ENCODE measurements at places on chromosomes 2 and 18.

DNA sequence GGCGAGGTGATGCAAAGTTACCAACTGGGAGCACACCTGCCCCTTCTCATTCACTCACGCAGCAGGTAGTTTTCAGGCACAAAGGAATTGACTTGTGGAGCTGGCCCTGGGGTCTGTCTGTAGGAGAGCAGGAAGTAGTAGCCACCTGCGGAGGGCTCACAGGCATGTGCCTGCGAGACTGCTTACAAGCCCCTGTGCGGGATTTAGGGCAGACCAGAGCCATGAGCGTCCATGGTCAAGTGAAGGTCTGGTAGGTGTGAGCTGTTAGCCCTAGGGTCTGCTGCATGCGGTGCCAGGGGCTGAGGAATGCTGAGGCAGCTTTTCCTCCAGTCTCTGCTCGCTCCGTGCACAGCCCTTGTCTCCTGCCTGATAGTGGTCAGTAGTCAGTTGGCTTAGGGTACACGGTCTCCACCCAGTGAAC lies 18.9 kb downstream of the INPP4A start:
- DNase-seq = no peak

- no peak for DNase-seq
These were observed 42.9 kb upstream of the SNED1 start for GRCh38 chr2:240955306-240956170.

DNA sequence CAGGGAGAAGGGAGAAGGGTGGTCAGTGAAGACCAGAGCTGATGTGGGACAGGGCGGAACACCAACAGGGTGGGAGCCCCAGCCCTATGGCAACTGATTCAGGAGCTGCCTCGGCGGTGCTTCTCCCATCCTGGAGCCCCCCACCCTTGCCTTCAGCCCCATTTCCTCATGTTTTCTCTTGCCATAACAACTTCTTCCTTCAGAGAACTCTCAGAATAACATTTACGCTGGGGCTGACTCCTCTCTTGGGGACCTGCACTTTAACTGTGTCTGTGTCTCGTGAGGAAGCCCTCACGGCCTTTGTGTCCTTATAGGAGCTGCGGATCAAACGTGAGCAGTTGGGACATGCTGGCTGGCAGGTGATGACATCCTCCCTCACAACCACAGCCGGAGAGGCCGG lies 116.4 kb upstream of the SNTG2 start:
- no peak for DNase-seq

GRCh38 chr2:42053791-42054701 lies 6.2 kb downstream of the PKDCC start:
- no peak for DNase-seq
